SK-N-DZ (cell line): ENCODE measurements at places on chromosomes 4 and X.
A peak's percentile ranks its signal among the peaks of the same experiment; 100 is the strongest.

- no peak for DNase-seq
Measured at GRCh38 chr4:107857741-107858140, 33.0 kb downstream of the SGMS2 start.

DNA sequence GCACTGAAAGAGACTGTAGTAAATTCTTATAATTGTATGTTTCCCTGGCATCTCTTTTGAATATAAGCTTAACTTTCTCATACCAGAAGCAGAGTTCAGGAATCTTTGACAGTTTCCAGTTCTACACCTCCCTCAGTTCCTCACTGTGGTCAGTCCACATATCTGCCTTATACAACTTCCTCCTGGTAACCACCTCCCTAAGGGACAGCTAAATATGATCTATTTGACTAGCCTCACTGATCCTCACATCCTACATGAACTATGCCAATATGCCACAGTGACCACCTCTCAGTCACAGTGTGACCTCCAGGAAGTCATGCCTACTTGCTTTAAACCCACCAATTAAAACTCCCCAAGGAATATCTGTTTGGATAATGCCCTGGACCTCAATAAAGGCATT, 51.6 kb upstream of the HDAC8 start:
- no peak for DNase-seq

- DNase-seq, result no peak
Measured at GRCh38 chr4:123623611-123624010, 227.0 kb downstream of the SPRY1 start.

- DNase-seq, result peak; percentile 46
Measured at GRCh38 chr4:186021461-186022167, 47.3 kb upstream of the TLR3 start.

DNA sequence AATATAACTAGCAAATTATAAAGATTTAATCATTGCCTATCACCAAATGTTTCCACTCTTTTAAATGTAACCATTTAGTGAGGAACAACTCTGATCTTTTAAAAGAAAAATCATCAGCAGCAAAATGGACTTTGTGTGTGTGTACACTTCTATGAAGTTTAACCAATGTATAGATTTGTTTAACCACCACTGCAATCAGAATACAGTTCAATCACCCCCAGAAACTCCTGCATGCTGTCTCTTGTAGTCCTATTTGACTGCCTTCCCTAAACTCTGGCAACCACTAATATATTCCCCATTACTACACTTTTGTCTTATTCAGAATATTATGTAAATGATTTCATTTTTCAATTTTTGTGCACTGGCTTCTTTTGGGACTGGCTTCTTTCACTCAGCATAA, 1.7 kb upstream of the TCEAL8 start:
- no peak for DNase-seq

GRCh38 chr4:119299741-119300100, 22.2 kb downstream of the FABP2 start:
- no peak for DNase-seq
